Activated T-cell treated with anti-CD3 and anti-CD28 coated beads, Interleukin-2, amount 50 U/mL, for 1 hour (primary cell): ENCODE measurements at places on chromosomes 7 and 10.

GRCh38 chr7:41294556-41295454 lies 408.1 kb downstream of the INHBA start:
- DNase-seq = no peak

DNA sequence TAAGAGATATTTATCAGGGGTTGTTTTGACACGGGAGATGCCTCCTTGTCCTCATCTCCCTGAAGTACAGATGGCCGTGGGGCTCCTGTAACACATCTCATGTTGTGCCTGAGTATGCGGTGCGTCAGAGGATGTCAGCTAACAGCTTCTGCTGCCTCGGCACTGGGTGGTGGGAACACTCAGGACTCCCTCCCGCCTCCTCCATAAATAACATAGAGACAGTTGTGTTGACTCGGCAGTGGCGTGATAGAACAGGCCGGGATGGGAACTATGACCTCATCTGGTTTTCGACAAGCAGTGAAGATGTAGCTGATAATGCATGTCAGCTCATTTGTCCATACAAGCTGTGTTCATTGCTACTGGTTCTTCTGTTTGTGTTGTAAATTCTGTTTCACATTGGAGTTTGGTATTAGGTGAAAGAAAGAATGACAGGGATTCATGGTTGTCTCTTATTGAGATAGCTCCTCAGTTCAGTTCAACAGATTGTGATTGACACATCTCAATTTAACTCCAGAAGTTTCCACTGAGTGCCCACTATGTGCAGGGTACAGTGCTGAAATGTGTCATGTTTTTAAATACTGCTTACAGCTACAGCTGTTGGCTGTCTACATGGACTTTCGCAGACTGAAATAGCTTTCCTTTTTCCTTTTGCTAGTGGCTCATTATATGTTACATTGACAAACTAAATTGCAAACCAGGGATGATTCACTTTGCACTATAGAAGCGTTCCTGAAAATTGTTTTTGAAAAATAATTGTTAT lies 87.4 kb downstream of the CHN2 start:
- DNase-seq = no peak

- no peak for DNase-seq
These were observed 30.2 kb upstream of the CARD11 start for GRCh38 chr7:3073763-3074458.

- no peak for DNase-seq
These were observed 1.9 kb upstream of the KPNA7 start for GRCh38 chr7:99209781-99210180.

- DNase-seq = no peak
These were observed 121.2 kb downstream of the ZMIZ1 start for GRCh38 chr10:79189853-79190435.

- DNase-seq = no peak
These were observed 3.3 kb upstream of the ABLIM1 start for GRCh38 chr10:114661212-114661880.

- DNase-seq = no peak
These were observed 27.8 kb downstream of the CDHR3 start for GRCh38 chr7:105990727-105991453.

DNA sequence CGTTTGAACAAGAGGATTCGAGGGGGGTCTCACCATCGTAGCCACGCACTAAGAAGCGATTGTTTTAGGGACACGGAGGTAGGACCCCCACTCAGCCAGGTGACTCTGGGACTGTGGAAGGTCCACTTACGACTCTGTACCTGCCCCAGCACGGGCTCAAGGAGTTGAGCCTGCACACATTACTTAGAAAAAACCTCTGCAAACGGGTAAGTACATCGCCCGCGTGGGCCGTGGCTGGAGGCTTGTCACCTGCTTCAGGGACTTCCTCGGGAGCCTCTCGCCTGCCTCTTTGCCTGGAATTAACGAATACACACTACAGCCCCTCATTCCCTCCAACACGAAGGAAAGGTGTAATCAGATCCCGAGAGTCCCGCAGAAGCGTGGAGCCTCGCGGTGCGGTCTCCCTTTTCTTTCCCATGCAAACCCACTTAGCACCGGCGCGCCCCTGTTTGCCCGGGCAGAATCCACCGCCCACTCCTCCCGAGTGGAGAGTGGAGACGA lies 826 bp downstream of the PODXL start:
- DNase-seq = no peak

DNA sequence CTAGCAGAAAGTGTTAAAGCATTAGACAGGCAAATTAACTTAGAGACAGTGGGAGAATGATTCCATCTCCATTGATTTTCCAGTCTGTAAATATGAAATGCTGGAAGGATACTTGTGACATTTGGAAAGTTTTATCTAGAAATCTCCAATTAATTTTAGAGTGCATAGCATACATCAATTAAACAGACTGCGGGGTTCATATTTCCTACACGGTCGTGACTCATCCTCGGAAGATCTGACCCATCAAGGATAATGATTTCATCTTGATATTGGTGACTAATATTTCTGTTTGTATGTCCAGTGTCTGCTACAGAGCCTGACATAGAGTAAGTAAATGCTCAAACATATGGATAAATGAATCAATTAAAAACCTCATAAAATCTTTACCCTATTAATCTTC lies 474.9 kb downstream of the KCNMA1 start:
- DNase-seq = no peak

DNA sequence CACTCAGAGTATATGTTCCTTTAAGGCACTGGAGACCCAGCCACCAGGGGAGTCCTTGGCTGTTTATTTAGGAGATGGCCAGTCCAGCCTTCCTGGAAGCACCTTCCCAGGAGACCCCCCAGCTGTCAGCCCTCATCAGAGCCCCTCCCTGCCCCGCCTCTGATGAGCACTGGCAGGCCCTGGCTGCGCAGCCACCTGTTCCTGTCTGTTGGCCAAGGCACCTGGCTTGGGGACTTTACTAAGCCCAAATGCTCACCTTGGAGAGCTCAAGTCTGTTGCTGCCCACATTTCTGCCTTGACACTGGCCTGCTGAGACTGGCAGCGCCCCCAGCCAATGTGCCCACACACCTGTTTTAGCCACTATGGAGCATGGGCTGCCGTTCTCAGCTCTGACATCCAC lies 124.7 kb downstream of the ELMO1 start:
- no peak for DNase-seq

- DNase-seq = no peak
These were observed 65.2 kb downstream of the PFKFB3 start for GRCh38 chr10:6267941-6268340.

GRCh38 chr10:77511498-77512218 lies 126.0 kb downstream of the KCNMA1 start:
- DNase-seq = no peak

GRCh38 chr7:82194016-82194643 lies 249.4 kb downstream of the CACNA2D1 start:
- DNase-seq = no peak

DNA sequence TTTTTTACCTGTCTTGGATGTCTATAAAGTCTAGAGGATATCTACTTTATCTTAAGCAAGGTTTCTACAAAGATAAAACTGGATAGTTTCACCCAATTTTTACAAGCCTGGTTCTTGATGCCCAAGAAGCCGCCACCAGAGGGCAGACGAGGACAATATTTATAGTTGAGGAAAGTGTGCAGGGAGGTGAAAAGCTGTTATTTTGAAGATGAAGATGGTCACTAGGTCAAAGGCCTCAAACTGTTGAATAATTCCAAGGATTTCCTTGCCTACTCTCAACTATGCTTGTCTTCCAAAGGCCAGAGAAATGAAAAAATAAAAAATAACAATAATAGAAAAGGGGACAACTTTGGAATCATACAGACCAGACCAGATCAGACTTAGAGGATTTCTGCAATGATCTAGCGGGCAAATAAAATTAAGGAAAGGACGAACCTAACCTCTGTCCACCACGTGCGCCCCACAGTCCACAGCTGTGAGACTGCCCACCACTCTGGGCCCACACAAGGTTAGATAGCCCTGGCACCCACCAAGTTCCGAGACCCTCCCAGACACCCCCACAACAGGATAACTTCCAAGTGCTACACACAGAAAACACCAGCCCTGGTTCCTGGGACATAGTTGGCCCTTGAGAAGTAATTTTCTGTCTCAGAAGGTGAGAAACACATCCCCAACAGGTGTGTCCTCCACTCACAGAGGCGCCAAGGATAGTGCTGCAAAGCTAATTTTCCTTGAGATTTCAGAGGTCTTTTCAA lies 2.8 kb downstream of the PKD1L1 start:
- DNase-seq = peak; percentile 74

GRCh38 chr10:13048762-13049161 lies 47.2 kb upstream of the CCDC3 start:
- DNase-seq = no peak

- DNase-seq = no peak
These were observed 4.9 kb upstream of the ABCB4 start for GRCh38 chr7:87480386-87480785.

GRCh38 chr10:118308664-118309063 lies 33.5 kb downstream of the FAM204A start:
- no peak for DNase-seq

DNA sequence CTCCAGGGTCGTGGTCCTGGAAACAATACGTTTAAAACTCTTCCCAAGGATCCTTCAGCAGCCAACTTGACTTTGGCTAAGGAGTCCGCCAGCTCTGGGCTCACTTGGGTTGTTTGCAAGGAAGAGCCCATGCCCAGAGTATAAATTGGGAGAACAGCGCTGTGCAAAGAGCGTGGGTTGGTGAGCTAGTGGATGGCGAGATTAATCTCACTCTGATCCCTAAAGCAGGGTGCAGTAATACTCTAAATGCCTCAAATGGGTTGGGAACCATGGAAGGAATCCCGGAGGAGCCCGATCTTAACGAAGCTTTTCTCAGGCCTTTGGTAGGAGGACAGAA lies 495 bp upstream of the SDHAF3 start:
- DNase-seq = no peak

DNA sequence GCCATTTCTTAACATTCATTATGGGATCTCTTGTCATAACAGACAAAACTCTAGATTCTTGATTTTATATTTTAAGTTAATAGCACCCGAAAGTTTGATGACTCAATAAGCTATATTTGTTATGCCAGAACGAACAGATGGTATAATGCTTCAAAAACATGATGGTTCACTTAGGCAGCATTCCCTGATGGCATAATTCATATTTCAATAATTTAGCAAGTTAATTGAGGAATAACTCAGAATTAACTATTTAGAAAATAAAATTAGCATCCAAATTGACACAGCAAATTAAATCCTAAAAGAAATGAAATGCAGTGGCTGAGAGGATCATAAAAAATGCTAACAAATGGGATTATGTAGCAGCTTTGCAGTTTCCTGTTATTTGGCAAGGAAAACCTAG lies 260.8 kb upstream of the MBL2 start:
- no peak for DNase-seq

GRCh38 chr10:132444877-132445351 lies 47.9 kb downstream of the PWWP2B start:
- no peak for DNase-seq

- DNase-seq = no peak
These were observed 490.4 kb upstream of the SEMA3A start for GRCh38 chr7:84684836-84685480.

GRCh38 chr10:4359003-4359402 lies 467.0 kb upstream of the AKR1E2 start:
- DNase-seq = no peak

- DNase-seq = no peak
These were observed 14.7 kb downstream of the AQP1 start for GRCh38 chr7:30926313-30926712.

GRCh38 chr10:15262036-15262713 lies 93.7 kb upstream of the NMT2 start:
- DNase-seq = no peak

DNA sequence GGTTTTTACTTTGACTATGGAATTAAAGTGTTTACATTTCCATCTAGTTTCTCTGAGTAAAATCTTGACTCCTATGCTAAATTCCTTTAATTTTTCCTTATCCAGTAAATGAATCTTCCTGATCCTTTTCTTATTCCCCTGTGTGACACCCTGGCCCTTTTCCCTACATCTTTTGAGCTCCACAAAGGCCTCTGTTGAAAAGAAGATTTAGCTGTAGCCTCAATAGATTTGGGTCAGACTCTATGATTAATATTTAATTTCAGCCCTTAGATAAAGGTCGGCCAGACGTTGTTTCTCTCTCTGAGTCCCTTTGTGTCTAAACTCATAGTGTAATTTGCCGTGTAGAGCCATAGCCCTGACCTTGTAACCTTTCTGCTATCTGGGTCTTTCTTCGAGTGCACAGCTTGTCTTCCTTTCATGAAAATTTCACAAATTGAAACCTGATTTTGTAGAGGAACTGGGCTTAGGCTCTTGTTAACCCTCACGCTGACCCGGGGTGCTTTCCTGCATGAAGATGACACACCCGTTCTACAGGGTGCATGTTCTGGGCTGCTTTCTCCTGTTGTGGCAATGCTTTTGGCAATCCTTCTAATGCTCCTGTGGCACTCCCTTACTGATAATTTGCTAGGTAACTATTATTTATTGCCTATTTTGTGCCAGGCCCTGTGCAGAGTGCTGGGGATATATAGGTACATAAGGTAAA lies 21.2 kb downstream of the LSMEM1 start:
- DNase-seq = no peak

DNA sequence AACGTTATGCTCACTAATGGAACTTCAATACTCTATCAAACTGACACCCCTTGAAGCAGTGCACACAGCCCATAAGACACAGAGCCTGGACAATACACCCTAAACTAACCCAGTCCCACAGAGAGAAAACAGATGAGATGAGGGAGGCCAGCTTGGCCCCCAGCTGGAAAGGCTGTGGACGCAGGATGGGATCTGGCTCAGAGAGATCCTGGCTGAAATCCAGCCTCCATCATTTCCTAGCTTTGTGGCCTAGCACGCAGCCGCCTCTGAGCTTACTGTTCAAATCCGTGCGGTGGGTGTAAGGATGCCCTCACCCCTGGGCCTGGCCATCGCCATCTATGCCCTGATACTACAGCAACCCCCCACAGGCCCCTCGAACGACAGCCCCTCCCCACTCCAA lies 32.7 kb downstream of the SNX8 start:
- no peak for DNase-seq

DNA sequence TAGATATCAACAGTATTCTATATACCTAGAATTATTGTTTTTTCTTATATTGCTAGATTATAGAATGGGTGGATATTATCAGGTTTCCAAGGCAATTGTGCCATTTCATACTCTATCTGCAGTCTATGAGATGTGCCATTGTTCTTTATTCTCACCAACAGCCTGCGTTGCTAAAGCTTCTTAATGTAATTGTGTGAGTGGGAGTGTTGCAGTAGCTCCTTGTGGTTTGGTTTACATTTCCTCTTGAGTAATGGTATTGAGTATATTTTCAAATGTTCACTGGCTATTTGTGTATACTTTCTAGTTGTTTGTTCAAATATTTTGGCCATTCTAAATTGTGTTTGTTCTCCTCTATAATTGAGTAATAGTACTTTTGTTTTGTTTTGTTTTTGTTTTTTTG lies 199.2 kb downstream of the TFEC start:
- DNase-seq = no peak
